Urinary bladder (tissue), 4 donors: ENCODE measurements at places on chromosomes 12 and 14.

DNA sequence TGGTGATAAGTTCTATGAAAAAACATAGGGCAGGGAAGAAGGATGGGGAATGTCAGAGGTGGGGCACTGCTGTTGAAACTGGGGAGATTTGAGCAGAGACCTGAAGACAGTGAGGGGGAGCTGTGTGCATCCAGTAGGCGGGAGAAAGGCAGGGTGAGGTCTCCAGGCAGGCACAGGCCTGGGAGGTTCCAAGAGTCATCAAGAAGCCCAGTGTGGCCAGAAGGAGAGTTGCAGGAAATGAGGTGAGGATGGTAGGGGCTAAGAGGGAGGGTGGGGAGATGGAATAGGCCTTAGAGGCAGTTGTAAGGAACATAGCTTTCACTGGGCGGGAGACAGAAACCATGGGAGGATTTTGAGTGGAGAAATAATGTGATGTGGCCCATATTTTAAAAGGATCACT lies 341.8 kb downstream of the GLT1D1 start:
- no peak for DNase-seq

- no peak for DNase-seq
These were observed 1221.0 kb downstream of the AACS start for GRCh38 chr12:126286203-126286602.

DNA sequence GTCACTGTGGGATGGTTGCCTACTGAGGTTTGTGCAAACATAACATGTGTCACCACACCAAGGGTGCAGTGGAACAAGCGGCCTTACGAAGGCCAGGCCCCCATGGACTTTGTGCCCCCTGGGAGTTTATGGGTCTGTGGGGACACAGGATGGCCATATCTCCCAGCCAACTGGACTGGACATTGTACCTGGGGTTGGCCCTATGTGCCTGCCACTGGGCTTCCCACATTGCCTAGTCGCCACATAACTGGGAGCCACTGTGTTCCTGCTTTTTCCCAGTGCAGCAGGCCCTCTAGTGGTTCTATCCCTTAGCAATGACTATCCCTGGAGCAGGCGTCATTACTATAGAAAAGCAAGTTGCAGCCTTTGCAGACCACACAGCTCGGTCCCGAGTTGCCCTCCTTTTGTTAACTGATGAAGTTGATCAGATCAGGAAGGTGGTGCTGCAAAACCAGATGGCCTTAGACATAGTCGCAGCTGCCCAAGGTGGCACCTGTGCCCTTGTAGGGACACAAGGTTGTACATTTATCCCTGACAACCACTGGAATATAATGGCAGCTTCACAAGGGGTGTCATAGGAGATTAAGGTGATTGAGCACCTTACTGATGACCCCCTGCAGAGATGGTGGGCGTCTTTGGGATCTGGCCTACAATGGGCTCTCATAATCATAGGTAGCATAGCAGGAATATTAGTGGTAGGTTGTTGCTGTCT lies 15.2 kb upstream of the RNASE12 start:
- DNase-seq, result no peak

GRCh38 chr14:103657471-103657870 lies 28.5 kb downstream of the KLC1 start:
- DNase-seq, result no peak

- no peak for DNase-seq
These were observed 26.7 kb downstream of the GTF2A1 start for GRCh38 chr14:81193924-81194633.
